Stimulated activated CD8-positive, alpha-beta memory T cell treated with anti-CD3 and anti-CD28 coated beads, Interleukin-7, amount 100 ng/mL, for 1 hour (primary cell): ENCODE measurements at places on chromosomes 1 and 21.

- no peak for DNase-seq
Observed at GRCh38 chr1:161390559-161390858, 22.8 kb upstream of the CFAP126 start.

GRCh38 chr1:158694596-158694995 lies 5.9 kb downstream of the OR6K2 start:
- DNase-seq, result no peak

GRCh38 chr1:100875228-100875627 lies 19.4 kb downstream of the EXTL2 start:
- DNase-seq, result no peak

GRCh38 chr1:14922942-14923726 lies 230.4 kb upstream of the TMEM51 start:
- DNase-seq, result no peak

- DNase-seq, result no peak
Observed at GRCh38 chr1:208219659-208220282, 24.4 kb downstream of the PLXNA2 start.

- DNase-seq, result no peak
Observed at GRCh38 chr1:105419030-105419429, 1637.4 kb upstream of the PRMT6 start.

DNA sequence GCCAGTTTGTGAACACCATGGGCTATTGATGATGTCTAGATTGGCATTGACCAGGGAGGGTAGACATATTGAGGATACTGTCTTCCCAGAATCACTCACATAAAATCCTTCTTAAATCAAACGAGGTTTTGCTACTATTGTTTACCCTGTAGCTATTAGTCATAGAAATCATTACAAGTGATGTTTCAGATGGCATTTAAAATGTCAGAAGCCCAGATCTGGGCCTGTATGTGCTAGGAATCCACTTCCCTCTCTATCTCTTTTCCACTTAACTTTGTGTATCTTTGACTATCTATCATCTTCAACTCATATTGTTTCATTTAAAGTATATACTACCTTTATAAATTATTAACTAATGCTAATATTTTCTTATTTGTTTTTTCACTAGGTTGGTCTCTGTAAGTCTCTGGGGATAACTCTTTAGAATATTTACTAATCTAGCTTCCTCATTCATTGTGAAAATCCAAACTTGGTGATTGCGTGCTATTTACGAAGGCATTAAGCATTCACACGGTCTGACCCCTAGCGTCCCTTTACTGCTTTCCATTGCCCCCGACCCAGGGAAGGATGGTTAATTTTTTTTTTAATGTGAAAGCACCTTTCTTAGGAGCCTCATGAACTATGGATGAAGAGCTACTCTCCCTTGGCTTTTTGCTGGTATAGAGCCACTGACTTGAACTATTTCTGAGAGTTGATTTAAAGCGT lies 281.8 kb downstream of the GPATCH2 start:
- DNase-seq, result no peak

DNA sequence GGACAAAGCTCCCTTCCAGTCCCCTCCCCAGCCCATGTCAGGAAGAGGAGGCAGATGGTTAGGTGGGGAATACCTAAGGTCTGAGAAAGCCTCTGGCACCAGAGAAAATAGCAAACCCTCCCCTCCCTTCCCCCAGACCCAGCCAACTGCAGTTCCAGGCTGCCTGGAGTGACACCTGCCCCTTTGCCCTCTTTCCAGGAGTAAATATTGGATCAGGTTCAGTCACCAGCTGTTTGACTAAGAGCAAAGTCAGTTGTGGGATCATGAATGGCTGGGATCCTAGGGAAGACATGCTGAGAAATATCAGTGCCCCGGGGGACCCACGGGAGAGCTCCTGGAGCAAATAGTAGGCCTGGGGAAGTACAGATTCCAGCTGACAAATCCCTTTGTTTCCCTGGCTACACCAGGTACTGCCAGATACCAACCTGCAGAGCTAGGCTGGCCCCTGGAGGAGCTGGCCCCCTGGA lies 12.2 kb upstream of the CDK18 start:
- no peak for DNase-seq
